Stimulated activated CD8-positive, alpha-beta memory T cell treated with anti-CD3 and anti-CD28 coated beads, Interleukin-7, amount 100 ng/mL, for 1 hour (primary cell): ENCODE measurements at places on chromosomes 4 and X.

DNA sequence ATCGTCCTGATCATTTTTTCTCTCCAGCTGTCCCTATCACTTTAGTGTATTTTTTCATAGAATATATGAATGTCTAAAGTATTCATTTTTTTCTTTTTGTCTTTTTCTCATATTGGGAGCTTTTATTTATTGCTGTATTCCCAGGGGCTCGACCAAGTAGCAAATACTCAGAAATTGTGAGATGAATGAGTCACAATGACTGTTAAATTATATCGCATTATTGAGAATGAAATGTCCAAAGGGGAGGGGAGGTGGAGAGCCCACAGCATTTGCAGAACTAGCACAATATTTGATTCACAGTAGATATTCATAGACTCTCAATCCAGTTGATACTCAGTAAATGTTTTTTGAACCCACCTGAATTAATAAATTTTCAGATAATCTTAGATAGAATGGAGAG is 543.6 kb upstream of the FAM241A start:
- DNase-seq = no peak

DNA sequence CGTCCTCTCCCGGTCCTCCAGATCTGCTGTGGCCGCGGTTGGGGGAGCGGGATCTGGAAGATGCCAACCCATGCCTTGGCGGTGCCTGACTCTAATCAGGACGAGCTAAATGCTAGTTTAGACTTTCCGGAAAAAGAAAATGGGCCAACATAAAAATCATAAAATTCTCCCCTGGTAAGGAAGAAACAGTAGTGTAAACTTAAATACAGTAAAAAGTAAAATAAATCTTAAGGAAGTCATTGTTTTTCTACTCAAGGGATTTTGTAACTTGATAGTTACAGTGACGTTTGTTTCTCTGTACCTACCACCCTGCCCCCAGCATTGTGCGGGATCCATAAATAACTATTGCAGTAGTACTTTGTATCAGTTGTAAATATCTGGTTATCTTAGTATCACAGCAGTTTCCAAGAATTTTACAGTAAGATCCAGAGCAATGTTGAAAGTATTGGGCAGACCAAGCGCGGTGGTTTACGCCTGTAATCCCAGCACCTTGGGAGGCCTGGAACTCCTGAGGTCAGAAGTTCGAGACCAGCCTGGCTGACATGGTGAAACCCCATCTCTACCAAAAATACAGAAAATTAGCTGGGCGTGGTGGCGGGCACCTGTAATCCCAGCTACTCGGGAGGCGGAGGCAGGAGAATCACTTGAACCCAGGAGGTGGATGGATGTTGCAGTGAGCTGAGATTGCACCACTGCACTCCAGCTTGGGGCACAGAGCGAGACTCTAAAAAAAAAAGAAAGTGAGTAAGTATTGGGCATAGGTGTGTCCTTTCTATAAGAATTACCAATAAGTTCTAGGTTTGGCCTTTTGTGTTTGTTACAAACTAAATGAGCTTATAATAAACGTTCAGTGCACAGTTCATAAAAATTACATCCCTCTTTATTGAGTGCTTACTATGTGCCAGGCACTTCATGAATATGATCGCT is 1.0 kb upstream of the PLA2G12A start:
- DNase-seq = no peak

DNA sequence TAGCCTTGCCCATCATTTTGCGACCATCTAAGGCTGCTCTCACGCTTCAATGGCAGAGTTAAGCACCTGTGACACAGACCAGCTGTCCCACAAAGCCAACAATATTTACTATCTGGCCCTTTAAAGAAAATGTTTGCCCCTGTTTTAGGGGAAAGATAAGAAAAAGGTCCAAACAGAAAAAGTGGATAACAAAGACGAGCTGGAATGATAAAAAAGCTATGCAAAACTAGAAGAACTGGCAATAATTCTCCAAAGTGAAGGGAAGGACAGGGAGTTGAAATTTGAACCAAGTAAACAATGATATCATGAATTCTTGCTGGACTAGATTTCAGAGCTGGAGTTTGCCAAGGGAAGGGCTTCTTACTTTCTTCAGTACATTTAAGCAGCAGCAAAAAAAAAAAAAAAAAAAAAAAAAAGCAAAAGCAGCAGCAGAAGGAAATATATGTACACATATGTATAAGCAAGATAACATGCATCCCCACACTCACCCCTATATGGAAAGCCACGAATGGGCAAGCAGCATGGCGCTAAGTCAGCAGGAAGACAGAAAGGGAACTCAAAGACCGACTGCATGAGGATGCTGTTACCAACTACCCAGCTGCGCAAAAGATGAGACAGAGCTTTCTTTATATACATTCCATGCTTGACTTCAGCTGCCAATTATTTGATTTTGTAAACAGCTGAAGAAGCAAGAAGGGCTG is 12.5 kb downstream of the TRAPPC2 start:
- no peak for DNase-seq

GRCh38 chrX:150037041-150037440 is 98.8 kb upstream of the EOLA2 start:
- no peak for DNase-seq
